ENCODE measurements at places on chromosomes 7 and 10. TPM values are rescaled to one million over a fixed set of nuclear protein-coding genes. Genes with fewer than 3 reads are reported as not detected.

SNX10 gene
- 3.9 TPM for total RNA-seq

- no peak for DNase-seq
Observed at GRCh38 chr10:77338143-77338542, 299.5 kb downstream of the KCNMA1 start.

GRCh38 chr10:31771331-31771831 lies 157.2 kb downstream of the ARHGAP12 start:
- no peak for DNase-seq

DNA sequence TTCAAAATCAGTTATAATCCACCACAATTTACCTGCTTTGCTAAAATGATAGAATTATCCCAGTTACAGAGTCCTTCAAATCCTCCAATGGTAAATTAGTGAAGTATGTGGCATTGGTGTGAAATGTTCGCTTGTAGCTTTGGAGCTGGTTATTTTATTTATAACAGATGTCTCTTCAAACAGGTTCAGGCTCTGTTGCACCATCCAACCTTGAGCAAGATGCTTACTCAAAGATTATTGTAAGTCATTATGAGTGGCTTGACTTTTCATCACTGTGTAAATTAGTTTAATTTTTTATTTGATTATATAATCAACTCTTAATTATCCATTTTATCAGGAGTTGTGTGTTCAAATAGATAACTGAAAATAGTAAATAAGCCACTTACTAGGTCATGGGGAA lies 99.4 kb downstream of the BTRC start:
- DNase-seq: no peak

Measured in CD8-positive, alpha-beta T cell (primary cell).